CD8-positive, alpha-beta T cell (primary cell): ENCODE measurements at places on chromosomes 5 and 9.

GRCh38 chr5:82560969-82561368, 282.8 kb upstream of the RPS23 start:
- DNase-seq, result no peak

- DNase-seq, result no peak
These were observed 33.8 kb downstream of the KDM3B start for GRCh38 chr5:138386290-138386689.

DNA sequence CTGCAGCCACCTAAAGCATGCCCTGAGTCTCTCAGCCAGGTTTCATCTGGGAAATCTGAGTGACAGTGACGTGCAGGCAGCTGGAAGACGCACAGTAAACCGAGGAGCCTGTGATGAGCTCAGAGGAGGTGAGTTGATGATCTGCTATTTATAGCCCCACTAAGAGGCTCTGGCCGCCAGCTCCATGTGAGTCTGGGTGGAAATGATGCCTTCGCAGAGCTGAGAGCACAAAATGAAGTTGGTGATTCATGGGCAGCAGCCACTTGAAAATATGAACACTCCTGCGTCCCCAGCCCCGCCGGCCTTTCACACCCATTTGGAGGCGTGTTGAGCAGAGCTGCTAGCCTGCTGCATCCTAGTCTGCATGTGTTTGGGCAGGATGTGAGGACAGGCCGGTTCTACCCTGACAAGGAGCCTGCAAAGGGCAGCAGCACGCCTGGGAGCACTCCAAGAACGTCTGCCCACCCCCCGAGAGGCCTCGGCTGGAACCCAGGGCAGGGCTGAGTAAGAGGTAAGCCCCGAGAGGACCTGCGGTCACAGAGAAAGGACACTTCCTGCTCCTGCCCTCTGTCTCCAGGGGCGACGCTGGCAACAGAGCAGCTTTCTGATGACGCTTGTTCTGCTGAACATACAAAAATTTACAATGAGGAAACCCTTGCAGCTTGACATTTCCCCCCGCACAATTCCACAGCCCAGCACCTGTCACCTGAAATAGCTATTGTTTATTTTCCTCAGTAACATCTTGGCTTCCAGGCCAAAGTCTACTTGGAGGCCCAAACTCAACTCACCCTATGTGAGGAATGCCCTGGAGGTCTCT, 25.1 kb upstream of the CDKN2AIPNL start:
- peak; percentile 62 for DNase-seq

- DNase-seq, result no peak
These were observed 139.5 kb upstream of the PRDM9 start for GRCh38 chr5:23367874-23368273.

DNA sequence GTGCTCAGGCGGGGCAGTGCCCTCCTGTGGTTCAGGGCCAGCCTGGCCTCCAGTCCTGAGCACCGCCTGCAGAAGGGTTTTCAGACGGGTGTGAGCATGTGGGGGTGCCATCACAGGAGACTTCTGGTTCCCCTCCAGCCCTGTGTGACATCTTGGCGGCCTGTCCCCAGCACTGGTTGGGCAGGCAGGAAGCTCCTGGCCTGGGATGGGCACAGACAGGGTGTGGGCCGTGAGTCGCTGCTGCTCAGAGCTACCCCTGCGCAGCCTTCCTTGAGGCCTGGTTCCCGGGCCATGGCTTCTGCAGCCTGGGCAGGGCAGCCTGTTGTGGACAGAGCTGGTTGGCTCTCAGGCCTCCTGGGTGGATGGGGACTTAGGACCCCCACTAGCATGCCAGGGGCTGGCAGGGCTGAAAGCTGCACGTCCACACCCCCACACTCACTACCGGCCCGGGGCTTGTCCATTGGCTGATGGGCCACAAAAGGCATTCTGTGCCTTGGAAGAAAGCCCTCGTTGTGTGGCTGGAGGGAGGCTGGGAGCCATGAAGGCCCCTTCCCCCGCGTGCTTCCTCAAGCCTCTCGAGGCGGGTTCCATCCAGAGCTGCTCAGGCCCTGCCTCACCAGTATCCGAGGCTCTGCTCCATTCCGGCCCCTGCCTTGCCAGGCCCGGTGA, 58.7 kb downstream of the RXRA start:
- no peak for DNase-seq

GRCh38 chr9:130780865-130781504, 54.1 kb upstream of the ABL1 start:
- no peak for DNase-seq

GRCh38 chr9:135254176-135255032, 166.9 kb downstream of the OLFM1 start:
- DNase-seq, result no peak

DNA sequence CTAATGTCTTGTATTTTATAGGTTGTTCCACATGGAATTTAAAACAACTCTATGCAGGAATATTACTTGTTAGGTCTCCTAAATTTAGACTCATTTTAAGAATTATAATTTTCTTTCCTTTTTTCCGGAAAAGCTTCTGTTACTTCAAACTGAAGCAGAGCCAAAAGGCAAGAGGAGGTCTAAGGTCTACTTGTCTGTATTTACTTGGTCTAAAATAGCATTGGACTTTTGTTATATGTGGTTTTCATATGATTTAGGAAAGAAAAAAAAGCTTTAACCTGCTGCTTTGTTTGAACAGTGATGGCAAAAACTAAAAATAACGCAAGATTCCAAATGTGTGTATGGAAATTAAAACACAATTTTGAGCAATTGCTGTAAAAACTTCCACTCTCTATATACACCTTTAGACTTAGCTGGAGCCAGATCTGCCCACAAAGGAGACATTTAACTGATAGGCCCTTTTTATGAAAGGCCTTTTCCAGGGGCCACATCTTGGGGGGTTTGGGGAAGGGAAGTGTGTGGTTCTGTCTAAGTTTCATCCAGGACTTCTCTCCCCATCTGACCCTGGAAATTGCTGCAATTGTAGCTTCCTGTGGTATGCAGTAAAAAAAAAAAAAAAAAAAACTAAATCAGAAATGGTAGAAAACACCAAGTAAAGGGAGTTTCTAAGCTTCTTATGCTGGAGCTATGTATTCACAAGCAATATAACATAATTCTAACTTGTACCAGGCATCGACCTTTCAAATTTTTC, 307.7 kb upstream of the MEF2C start:
- DNase-seq, result no peak

DNA sequence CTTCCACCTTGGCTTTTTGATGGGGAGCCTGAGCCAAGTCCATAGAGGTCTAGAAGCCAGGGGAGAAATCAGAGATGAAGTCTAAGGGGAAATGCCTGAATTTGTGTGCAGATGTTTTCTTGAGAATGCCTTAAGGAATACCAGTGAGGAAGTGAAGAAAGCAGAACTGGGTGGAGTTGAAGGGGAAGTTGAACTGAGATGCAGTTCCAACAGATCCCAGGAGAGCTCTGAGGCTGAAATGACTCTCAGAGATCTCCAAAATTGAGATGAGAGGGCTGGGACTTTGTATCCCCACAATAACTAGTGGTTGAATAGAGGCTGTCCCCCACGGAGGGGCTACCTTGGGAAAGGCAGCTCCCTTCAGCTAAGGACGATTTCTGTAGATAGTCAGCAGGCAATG, 197.1 kb downstream of the ZNF462 start:
- no peak for DNase-seq

GRCh38 chr9:79446523-79447307, 125.0 kb upstream of the TLE4 start:
- DNase-seq, result no peak

GRCh38 chr9:98955259-98955658, 11.6 kb downstream of the COL15A1 start:
- no peak for DNase-seq

GRCh38 chr9:134162926-134163370, 1.4 kb downstream of the RNU6ATAC start:
- DNase-seq, result no peak

DNA sequence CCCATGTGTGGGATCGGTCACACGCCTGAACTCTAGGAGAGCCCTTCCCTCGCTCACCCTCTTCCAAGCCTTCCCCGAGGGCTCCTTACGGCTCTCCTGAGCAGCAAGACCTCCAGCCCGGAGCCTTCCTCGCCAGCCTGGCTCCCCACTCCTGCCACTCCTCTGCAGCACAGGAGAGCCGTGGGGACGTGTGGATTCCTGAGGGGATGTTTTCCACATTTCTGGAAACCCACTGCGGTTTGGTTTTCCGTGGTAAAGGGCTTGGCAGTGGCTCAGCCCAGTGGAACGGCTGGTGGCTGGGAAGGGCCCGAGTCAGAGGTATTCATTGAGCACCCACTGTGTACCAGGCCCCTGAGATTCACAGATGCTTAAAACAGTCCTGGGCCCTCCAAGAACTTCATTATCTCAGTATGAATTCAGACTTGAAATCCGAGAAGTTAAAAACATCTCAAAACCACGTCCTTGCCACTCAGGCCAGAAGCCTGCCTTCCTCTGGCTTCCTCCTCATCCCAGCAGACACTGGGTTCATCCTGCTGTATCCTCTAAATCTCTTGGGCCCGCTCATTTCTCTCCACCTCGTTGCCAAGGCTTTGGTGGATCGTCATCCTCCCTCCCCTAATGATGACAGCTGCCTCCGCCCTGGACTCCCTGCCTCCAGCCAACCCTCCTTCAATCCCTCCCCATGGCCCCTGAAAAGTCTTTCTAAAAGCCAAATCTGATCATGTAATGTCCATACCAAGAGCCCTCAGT, 109.6 kb downstream of the FGF18 start:
- no peak for DNase-seq

DNA sequence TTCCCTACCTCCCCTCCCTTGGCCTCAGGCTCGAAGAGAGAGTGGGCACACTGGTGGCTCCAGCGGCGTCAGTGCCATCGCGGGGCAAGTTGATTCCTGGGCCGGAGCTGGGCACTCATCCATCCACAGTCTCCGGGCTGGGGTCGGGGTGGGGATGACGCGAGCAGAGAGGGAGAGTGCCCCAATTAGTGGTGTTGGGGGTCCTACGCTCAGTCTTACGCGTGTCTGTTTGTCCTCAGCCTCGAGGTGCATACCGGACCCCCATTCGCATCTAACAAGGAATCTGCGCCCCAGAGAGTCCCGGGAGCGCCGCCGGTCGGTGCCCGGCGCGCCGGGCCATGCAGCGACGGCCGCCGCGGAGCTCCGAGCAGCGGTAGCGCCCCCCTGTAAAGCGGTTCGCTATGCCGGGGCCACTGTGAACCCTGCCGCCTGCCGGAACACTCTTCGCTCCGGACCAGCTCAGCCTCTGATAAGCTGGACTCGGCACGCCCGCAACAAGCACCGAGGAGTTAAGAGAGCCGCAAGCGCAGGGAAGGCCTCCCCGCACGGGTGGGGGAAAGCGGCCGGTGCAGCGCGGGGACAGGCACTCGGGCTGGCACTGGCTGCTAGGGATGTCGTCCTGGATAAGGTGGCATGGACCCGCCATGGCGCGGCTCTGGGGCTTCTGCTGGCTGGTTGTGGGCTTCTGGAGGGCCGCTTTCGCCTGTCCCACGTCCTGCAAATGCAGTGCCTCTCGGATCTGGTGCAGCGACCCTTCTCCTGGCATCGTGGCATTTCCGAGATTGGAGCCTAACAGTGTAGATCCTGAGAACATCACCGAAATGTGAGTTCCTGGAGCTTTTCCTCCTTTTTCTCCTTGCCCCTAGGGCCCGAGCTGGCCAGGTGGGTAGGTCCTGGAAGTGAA, 861 bp downstream of the NTRK2 start:
- DNase-seq, result no peak

- no peak for DNase-seq
These were observed 189.7 kb downstream of the CSNK1G3 start for GRCh38 chr5:123701511-123702200.

DNA sequence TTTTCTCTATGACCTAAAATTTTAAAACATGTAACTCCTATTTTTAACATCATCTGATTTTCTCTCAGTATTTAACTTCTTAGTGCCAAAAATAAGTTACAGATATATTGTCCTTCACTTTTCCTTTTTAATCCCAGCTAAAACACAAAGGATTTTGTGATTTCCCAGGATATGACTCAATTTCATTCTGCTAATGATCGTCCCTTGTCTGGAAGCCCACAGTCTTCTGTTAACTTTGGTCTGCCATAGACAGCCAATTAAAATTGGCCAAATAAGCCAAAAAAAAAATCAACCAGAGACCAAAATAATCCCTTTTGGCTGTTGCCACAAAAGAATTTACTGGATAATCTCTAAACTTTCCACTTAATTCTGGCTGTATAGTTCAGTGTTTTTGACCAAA, 124.5 kb upstream of the FST start:
- DNase-seq, result no peak

DNA sequence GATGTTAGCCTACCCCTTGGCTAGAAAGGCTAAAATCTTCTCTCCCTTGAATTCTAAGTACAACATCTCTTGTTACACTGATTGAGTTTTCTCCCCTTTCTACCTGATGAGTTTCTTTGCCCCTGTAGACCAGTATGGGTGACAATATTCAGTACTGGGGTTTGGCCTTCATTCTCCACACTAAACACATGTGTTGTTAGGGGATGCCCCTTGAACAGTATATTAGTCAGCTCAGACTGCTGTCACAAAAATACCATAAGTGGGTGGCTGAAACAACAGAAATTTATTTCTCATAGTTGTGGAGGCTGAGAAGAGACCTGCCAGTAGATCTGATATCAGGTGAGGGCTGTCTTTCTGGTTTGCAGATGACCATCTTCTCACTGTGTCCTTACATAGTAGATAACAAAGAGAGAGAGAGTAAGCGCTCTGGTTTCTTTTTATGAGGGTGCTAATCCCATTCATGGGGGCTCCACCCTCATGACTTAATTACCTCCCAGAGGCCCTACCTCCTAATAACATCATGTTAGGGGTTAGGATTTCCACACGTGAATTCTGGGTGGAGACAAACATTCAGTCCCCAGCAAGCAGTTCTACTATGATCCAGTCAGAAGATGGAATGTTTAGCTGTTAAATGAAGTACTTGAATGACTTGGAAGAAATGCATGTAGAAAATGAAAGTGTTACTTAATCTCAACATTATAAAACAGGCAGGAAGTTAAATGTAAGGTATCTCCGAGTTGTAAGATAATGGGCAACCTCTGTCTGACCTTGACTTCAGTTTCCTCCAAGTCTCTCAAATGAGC, 17.5 kb downstream of the VLDLR start:
- DNase-seq, result no peak

- no peak for DNase-seq
These were observed 24.0 kb downstream of the ZDHHC11B start for GRCh38 chr5:760363-761058.

DNA sequence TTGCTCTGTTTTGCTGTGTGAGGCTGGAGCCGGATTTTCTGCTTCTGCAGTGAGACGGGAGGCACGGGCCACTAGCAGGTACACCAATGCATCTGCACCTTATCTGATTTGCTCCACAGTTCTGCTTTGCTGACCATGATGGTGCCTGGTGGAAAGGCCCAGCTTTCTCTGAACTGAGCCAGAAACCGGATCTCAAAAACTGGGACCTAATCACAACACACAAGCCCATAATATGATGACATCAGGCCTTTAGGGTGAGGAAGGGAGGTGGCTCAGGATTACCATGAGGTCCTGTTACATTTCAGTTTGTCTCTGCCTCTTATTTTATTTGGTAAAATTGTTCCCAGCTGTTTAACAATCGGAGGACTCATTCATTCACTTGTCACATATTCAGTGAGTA, 49.8 kb downstream of the FGF1 start:
- DNase-seq, result no peak

GRCh38 chr5:91499943-91500531, 116.9 kb upstream of the ARRDC3 start:
- no peak for DNase-seq

GRCh38 chr5:177261510-177261909, 42.0 kb downstream of the RAB24 start:
- DNase-seq, result no peak
